ENCODE measurements at places on chromosomes 1 and 21.

- DNase-seq = no peak
Observed at GRCh38 chr1:22717037-22717760, 6.6 kb downstream of the EPHB2 start.

GRCh38 chr1:151705146-151705545 is 11.5 kb downstream of the CELF3 start:
- DNase-seq = no peak

- DNase-seq = no peak
Observed at GRCh38 chr1:231340328-231341013, 2.4 kb downstream of the SPRTN start.

GRCh38 chr1:167184081-167184480 is 36.6 kb upstream of the POU2F1 start:
- no peak for DNase-seq

GRCh38 chr1:182666706-182667105 is 17.7 kb downstream of the RGS8 start:
- no peak for DNase-seq

GRCh38 chr21:34958040-34958439 is 91.1 kb downstream of the RUNX1 start:
- DNase-seq = no peak

GRCh38 chr21:38609580-38609979 is 111.3 kb upstream of the ERG start:
- no peak for DNase-seq

DNA sequence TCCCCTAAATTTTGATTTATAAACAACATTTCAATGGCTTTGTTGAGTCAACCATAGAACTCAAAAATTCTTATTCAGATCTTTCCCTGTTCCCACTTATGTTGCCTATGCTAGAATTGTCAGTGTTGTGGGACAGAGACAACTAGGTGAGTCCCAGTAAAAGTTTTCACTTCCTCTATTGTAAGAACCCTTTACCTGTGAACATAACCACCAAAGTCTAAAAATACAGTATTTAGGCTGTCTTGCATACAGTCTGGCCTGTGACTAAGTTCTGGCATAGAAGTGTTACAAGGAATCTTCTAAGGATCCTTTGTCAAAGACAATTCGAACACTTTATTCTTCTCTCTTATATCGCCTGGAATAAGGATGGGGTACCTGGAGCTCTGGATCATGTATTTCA is 1047.9 kb upstream of the NCAM2 start:
- no peak for DNase-seq

DNA sequence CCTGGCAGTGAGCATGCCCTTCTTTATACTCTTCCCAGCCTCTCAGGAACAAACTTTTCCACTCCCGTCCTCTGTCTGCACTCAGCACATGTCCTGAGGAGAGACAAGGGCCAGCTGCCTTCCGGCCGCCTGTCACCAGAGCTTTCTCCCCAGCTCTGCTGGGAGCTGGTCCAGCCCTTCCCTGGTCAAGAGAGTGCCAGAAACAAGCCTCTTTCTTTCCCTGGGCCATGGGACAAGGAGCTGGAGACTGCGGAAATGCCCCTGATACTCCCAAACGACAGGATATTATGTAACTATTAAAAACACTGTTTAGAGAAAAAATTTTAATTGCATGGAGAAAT is 10.4 kb downstream of the LAMB3 start:
- DNase-seq = no peak
